ENCODE measurements at places on chromosomes 11 and 22. TPM values are rescaled to one million over a fixed set of nuclear protein-coding genes. Genes with fewer than 3 reads are reported as not detected.

GRCh38 chr11:61384271-61385242 lies 7.8 kb upstream of the TMEM216 start:
- no peak overlapping the region for H3K27ac ChIP-seq
- DNase-seq, result no peak

- H3K27me3 ChIP-seq, result peaks cover 2% of the 10 kb centered on the region
- no peak overlapping the region for H3K4me3 ChIP-seq
- no peak for DNase-seq
- no peak overlapping the region for H3K27ac ChIP-seq
- no peaks in the 10 kb centered on the region for H3K36me3 ChIP-seq
Measured at GRCh38 chr11:119529063-119529845, 106.3 kb upstream of the THY1 start.

- H3K4me1 ChIP-seq, result no peaks in the 10 kb centered on the region
- H3K4me3 ChIP-seq, result no peak overlapping the region
- DNase-seq, result no peak
- H3K27ac ChIP-seq, result no peak overlapping the region
Measured at GRCh38 chr11:32962016-32962415, 53.7 kb upstream of the DEPDC7 start.

- peaks cover 10% of the 10 kb centered on the region for H3K4me1 ChIP-seq
- H3K27me3 ChIP-seq, result no peaks in the 10 kb centered on the region
- H3K4me3 ChIP-seq, result no peak overlapping the region
Measured at GRCh38 chr11:57294225-57295131, 30.3 kb downstream of the TNKS1BP1 start.

DNA sequence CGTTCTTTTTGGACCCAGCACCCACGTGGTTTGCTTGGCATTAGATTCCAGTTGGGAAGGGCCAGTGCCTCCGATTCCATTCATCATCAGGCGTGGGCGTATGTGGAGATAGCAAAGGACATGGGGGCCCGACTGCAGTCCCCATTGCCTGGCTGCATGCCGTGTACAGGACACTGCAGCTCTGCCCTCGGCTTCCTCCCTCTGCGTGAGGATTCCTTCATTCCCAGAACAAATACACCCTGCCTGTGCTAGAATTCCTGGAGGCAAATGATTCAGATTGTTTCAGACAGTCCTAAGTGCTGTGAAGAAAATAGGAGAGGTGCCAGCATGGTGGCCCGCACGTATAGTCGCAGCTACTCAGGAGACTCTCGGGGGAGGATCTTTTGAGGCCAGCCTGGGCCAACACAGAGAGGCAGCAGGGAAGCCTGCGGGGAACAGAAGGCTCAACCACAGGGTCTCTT lies 15.4 kb downstream of the DERL3 start:
- H3K36me3 ChIP-seq, result no peaks in the 10 kb centered on the region
- H3K4me3 ChIP-seq, result no peak overlapping the region
- no peak for DNase-seq
- H3K27ac ChIP-seq, result no peak overlapping the region
- no peaks in the 10 kb centered on the region for H3K4me1 ChIP-seq

DNA sequence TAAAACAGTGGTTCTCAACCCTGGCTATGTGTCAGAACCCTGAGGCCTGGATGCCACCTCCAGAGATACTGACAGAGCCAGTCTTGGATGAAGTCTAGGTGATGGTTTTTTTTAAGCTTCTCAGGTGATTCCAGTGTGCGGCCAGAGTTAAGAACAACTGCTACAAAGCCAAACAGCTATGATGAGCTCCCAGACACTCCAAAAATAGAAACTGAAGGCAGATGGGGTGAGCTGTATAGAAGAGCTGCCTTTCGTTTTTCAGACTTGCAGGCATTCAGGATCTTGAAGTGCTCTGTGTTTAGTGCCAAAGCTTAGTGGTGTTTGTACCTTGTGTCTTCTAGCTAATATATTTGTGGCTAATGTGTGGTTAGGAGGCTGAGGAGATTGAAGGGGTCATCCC lies 14.2 kb downstream of the SCUBE2 start:
- no peak overlapping the region for H3K27ac ChIP-seq
- no peak for DNase-seq
- H3K27me3 ChIP-seq, result no peaks in the 10 kb centered on the region
- no peak overlapping the region for H3K4me3 ChIP-seq
- H3K4me1 ChIP-seq, result no peaks in the 10 kb centered on the region

DNA sequence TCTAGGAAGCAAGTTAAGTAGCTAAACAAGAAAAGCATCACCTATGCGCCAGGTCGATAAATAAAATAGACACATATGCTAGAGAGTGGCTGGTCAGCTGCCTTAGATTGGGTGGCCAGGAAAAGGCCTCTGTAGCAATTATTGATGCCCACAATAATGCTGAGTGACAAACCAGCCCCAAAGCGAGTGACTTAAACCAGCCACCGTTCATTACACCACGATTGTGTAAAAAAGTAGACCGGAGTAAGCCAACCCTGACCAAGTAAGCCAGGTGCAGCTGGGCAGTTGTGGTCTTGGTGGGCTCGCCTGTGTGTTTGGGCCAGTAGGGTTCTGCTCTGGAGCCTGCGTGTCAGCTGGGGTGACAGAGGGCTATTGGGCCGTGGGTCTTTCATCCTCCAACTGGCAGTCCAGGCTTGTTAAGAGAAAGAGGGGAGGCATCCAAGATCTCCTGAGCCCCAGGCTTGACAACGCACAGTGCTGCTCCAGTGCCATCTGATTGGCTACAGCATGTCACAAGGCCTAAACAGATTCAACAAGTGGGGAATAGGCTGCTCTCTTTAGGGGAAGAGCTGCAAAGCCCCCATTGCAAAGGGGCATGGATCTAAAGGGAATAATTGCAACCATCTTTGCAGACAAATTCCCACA lies 100.4 kb upstream of the PARVA start:
- peaks cover 2% of the 10 kb centered on the region for H3K4me1 ChIP-seq
- no peaks in the 10 kb centered on the region for H3K36me3 ChIP-seq
- no peak overlapping the region for H3K27ac ChIP-seq
- no peaks in the 10 kb centered on the region for H3K27me3 ChIP-seq
- no peak for DNase-seq

DNA sequence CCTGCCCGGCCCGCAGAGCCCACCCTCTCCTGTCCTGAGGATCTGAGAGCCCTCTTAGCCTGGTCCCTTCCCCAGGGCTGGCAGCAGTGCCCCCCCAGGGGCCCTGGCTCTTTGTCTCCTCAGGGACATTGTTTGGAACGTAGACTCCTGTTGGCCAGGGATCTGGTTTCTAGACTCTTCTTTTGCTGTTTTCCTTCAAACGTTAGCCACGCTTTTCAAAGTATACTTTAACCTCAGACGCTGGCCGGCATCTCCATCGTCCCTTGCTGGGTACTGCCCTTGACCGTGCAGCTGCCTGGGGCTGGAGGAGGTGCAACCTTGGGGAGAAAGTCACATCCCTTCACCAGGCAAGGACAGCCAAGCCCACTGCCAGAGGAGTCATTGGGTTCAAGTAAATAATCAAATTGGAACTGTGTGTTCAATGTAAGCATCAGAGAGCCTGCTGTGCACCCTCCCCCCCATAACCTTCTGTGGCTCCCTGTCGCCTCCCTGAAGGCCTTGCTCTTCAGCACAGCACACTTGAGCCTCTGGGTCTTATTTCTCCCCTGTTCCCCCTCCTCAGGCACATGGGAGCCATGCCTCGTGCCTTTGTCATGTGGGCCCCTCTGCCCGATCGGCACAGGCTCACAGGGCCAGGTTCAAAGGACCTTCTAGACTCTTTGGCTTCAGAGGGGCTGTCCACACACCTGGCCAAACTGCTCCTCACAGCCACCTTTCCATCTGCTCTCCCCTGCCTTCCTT lies 21.8 kb upstream of the WNT7B start:
- no peaks in the 10 kb centered on the region for H3K36me3 ChIP-seq
- no peak overlapping the region for H3K4me3 ChIP-seq
- DNase-seq, result no peak
- H3K4me1 ChIP-seq, result peaks cover 16% of the 10 kb centered on the region

DNA sequence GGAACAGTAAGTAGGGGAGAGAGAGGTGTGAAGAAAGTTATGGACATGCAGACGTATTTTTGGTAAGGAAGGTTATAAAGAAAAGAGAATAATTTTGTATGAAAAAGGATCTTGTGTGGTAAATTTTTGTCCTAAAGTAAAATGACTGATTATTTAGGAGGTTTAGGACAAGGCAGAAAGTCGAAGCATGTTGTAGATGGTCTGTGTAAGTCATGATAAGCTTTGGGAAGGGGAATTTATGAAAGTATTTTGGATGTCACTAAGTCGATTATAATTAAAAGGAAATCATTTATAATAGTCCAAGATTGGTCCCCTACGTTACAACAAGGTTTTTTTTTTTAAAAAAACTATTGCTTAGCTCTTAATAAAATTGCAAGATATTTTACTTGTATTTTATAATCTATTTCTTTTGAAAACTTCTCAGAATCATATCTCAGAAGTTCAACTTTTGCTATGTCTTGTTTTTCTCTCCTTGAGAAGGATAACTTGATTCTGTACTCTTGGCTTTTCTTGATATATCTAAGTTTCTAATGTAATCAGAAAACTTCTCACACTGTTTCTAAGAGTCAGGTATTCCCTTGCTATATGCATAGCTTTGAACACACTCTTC lies 10.9 kb upstream of the CABP2 start:
- DNase-seq, result no peak
- no peak overlapping the region for H3K4me3 ChIP-seq
- no peak overlapping the region for H3K27ac ChIP-seq
- no peaks in the 10 kb centered on the region for H3K27me3 ChIP-seq
- no peaks in the 10 kb centered on the region for H3K36me3 ChIP-seq

DNA sequence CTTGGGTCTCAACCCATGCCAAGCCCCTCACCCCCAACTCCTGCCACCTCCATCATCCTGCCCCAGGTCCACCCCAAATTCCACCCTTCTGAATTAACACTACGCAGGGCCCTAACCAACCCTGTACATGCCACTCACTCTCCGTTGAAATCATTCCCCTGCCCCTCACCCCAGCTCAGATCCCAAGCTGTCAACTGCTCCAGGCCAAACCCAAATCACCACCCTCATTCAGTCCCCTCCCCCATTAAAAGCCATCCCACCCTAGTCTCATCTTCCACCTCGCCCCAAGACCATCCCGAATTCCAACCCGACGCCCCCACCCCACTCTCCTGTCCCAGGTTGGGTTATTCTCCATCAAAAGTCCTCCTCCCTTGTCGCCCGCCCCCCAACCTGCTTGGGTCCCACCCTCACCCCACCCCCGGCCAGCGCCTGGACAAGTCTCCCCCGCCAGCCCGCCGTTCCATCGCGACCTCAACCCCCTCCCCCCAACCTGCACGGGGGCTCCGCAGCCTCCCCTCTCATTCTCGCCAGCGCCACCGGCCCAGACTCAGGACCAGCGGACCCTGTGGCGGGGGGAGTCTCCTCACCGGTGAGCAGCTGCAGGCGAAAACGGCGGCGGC lies 466 bp downstream of the FAM168A start:
- peaks cover 24% of the 10 kb centered on the region for H3K4me1 ChIP-seq
- DNase-seq, result no peak
- H3K4me3 ChIP-seq, result peak overlapping the region; percentile 94
- no peaks in the 10 kb centered on the region for H3K27me3 ChIP-seq
- H3K27ac ChIP-seq, result peak overlapping the region; percentile 86

DNA sequence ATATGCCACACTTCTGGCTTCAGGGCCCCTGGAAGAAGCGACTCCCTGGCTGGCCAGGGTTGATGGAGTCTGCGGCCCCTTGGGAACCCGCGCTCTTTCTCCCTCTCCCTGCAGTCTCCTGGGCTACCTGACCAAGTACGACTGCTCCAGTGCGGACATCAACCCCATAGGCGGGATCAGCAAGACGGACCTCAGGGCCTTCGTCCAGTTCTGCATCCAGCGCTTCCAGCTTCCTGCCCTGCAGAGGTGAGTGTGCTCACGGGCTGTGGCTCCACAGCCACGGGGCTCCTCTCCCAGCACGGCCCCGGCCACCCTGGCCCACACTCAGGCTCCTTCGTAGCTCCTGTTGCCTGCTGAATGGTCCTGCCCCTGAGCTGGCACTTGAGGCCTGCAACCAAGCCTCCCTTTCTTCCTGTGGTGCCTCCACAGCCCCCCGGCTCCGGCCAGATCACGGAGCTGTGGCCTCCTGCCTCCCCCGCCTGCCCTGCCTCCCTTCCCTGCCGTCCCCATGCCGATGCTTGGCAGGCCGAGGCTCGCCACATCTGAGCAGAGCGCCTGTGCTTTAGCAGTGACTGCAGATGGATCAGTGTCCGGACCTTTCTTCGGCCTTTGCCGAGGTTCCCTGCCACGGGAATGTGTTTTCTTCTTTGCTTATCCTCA lies 36.2 kb upstream of the KRTAP5-7 start:
- no peak for DNase-seq
- H3K4me3 ChIP-seq, result no peak overlapping the region
- H3K27ac ChIP-seq, result no peak overlapping the region
- H3K4me1 ChIP-seq, result peaks cover 10% of the 10 kb centered on the region
- no peaks in the 10 kb centered on the region for H3K27me3 ChIP-seq

DNA sequence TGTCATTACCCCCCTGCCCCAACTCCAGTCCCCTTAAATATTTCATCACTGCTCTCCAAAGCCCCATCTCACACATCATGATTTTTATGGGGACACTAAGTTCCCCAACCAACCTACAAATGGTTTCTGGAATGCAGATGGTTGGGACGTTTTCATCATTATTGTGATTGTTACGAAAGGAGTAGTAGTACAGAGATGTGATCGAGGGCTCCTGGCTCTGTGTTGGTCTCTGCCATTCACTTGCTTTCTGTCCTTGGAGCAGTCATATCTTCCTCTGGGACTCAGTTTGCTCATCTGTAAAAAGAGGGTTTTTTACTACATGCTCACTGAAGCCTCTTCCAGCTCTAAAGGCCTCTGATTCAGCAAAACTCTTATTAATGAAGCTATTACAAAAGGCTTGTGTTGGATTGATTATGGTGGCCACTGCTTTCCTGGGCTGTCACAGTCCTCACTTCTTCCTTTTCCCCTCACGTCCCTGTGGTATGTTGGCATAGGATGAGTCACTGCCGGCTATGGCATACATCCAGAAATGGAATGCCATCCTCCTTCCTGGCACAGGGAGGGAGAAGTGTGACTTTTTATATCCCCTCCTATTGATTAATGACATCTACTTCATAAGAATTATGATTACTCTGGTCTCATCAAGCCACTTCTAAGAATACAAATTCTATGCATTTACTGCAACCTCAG lies 593.7 kb downstream of the METTL15 start:
- H3K4me1 ChIP-seq, result no peaks in the 10 kb centered on the region
- H3K36me3 ChIP-seq, result no peaks in the 10 kb centered on the region
- no peak overlapping the region for H3K27ac ChIP-seq
- peak; percentile 39 for DNase-seq
- no peak overlapping the region for H3K4me3 ChIP-seq

The PATE2 gene
- total RNA-seq, result 0.18 TPM

The MIF gene
- 936 TPM for total RNA-seq

The GGTLC2 gene
- not detected for total RNA-seq

- no peaks in the 10 kb centered on the region for H3K36me3 ChIP-seq
- no peak overlapping the region for H3K4me3 ChIP-seq
- no peak overlapping the region for H3K27ac ChIP-seq
- no peaks in the 10 kb centered on the region for H3K4me1 ChIP-seq
- DNase-seq, result no peak
- no peaks in the 10 kb centered on the region for H3K27me3 ChIP-seq
Measured at GRCh38 chr22:33811686-33812085, 108.6 kb downstream of the LARGE1 start.
